ENCODE measurements at places on chromosomes 1 and 21.

DNA sequence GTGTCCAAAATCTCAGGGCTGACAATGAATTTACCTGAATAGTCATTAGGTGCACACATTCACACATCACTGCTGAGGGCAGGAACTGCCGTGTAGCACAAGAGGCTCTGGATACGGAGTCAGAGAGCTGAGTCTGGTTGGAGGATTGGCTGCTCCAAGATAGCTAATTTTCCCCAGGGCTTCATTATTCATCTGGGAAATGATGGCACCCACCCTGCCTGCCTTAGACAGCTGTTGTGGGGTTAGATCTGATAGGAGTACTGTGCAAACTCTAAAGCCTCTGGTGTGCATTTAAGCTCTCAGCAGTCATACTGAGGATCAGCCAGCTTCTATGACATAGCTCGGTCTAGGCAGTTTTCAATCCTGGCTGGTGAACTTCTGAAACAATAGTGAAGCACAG lies 67.0 kb downstream of the LMX1A start:
- no peak for DNase-seq

DNA sequence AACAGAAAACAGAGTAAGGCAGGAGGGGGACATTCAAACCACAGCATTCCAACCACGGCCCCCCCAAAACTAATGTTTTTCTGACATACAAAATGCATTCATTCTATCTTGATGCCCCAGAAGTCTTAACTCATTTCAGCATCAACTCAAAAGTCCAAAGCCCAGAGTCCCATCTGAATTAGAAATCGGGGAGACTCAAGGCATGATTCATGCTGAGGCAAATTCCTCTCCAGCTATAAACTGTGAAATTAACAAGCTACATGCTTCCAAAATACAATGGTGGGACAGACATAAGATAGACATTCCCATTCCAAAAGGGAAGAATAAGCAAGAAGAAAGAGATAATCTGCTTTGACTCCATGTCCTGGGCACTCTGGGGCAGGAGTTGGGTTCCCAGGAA lies 73.9 kb downstream of the KCNJ15 start:
- DNase-seq, result no peak

GRCh38 chr1:148379697-148380096 lies 103.4 kb downstream of the PPIAL4G start:
- DNase-seq, result no peak

DNA sequence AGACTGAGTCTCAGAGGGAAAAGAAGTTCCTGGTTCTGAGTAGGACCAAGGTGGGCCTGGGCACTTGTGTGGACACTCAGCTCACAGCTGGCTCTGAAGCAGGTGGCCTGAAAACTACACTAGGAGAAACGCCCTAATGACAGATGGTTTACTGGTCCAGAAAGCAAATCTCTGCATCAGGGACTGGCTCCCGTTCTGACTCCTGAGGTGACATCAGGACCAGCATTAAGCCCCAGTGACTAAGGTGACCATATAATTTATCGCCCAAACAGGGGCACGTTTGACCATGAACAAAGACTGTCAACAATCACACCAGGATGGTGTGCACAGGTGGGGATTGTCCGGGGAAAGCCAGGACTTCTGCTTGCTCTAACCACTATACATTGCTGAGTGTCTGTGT lies 12.2 kb upstream of the CD34 start:
- no peak for DNase-seq

DNA sequence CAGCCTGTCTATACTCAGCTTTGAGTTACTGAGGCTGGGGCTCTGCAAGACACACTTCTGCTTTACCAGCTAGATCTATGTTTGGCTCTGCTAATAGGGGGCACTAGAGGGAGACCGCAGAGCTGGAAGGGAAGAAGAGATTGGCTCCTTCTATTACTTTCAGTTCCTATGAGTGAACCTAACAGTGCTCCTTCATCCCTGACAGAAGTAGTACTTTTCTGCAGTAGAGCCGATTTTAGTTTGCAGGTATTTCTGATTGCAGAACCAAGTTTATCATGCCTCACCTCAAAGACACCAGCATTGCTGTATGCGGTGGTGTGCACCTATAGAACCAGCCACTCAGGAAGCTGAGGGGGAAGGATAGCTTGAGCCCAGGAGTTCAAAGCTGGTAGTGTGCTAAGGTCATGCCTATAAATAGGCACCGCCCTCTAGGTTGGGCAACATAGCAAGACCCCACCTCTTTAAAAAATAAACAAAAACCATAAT lies 5.7 kb upstream of the ZDHHC18 start:
- DNase-seq, result no peak

DNA sequence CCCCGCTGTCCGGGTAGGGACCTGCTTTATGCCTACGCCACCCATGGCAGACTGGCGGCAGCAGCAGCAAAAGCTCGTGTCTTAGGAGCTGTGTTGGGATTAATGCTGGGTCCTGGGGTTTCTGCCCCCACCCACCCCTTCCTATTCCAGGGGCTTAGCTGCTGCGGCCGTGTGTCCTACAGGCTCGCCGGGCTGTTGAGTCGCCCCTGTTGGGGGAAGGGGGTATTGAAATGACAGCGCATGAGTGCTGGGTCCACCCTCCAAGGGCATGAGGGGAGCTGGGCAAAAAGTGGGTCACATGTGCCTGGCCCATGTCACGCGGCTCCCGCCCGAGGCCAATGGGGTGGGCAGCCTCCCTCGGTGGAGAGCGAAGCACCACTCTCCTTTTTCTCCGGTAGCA lies 118.3 kb upstream of the COL6A1 start:
- DNase-seq, result no peak

GRCh38 chr1:111888740-111889376 lies 100.6 kb downstream of the KCND3 start:
- no peak for DNase-seq

DNA sequence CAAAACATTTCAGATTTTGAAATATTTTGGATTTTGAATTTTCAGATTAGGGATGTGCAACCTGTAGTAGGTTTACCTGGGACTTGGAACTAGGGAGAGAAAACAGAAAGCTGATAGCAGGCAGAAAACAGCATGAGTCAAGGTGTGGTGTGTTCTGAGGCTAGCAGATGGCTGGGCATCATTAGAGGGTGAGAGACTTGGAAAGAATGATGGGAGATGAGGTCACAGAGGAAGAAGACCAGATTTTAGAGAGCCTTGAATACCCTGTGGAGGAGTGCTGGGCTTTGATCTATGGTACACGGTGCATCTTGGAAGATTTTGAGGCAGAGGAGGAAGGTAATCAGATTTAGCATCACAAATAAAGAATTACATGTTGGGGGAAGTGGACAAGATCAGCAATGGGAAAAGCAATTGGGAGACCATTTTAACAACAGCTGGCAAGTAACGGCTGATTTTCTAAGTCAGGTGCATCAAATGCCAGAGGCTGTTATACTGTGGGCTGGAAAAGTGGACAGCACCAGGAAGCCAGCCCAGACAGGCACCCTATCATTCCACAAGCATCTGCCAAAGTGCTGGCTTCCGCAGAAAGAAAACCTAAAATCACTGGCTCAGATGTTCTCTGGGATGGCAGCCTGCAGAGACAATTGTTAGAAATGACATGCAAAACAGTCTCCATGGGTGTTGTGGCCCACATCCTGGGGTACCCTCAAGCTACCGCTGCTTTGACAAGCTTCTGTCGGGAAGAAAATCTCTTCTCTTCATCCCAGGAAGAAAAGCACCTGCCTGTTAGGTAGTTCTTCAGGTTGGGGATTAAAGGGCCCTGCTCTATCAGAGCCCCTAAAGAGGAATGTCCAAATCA lies 30.9 kb upstream of the CAMK1G start:
- DNase-seq, result no peak

DNA sequence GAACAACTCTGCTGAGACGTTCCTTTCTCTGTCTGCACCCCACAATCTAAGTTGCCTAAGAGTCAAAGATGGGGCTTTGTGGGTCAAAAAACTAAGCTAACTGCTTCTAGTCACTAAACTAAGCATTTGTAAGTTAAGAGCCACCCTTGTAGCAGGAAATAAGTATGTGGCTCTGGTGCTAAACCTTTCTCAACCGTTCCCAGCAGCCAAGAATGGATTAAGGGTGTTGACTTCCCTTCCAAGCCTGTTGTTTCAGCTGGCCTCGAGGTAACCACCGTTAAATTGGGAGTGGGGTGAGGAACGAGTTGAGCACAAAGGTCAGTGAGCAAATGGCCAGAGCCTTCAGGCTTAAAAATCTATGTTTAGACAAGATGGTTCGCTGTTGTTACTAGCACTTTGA lies 169.1 kb downstream of the TRIM33 start:
- DNase-seq, result no peak

DNA sequence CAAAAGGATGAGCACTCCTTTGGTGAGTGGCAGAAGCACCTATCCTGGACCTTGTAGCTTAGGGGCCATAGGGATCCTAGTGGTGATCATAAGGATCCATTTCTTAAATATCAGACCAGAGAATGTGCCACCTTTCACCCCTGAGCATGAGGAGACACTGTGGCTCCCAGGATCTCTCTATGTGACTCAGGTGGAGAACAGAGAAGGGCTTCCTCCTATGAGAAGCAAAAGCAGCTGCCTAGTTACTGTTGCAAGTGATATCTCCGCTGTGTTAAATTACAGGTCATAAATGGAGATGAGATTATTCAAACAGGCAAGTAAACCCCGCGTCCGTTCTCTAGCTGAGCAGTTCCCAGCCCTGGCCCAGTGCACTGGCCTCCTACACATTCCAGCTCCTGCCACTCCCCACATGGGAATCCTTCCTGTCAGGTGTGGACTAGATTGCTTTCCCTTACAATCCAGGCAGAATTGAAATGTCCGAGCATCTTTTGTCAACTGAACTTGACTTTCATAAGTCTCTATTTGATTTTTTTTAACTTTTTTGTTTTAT lies 26.3 kb downstream of the CLEC20A start:
- no peak for DNase-seq

DNA sequence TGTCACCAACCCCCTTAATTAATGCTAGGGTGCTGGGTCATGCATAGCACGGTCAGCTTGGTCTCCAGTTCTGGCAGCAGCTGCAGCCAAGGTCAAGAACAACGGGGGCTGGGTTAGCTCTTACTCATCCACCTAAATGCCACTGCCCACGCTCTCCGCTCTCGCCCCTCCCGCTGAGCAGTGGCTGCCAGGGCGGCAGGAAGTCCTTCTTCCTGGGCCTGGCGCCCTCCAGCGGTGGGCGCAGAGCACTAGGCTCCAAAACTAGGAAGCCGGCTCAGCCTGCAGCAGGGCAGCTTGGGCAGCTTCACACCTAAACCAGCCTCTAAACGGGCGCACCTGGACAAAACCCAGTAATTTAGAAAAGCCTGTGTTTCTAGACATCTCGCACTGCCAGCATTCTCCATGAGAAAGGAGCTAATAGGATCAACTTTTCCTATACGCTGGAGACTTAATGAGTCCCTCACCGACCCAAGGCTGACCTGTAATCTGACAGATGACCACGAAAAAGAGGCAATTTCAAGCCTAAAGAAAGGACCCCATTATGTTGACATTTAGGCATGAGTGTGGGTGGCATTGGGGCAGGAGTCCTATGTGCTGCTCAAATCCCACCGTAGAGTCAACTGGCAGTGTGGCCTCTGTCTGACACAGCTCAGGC lies 78.4 kb upstream of the LRRN2 start:
- DNase-seq, result peak; percentile 75

GRCh38 chr1:177092001-177092400 lies 72.5 kb downstream of the ASTN1 start:
- no peak for DNase-seq

DNA sequence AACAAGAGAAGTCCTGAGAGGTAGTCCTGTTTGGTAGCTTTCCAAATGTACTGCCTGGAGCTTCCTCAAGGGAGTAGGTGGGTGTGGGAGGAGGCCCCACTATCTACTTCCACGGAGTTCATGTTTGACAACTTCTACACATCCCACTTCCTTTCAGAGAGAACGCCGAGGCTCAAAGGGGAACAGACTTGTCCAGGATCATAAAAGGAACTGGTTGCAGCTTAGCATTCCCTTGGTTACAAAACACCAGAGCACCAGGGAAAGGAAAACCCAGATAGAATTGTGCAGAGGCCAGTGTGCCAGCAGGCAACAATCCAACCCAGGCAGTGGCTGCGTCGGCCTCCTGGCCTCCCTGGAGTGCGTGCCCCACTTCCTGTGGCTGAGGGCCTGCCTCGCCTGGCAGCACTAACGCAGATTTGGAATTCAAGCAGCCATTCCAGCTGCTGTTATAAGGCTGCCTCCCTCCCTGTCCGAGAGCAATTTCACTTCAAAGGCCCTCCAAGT lies 4.2 kb upstream of the RAP1GAP start:
- no peak for DNase-seq

DNA sequence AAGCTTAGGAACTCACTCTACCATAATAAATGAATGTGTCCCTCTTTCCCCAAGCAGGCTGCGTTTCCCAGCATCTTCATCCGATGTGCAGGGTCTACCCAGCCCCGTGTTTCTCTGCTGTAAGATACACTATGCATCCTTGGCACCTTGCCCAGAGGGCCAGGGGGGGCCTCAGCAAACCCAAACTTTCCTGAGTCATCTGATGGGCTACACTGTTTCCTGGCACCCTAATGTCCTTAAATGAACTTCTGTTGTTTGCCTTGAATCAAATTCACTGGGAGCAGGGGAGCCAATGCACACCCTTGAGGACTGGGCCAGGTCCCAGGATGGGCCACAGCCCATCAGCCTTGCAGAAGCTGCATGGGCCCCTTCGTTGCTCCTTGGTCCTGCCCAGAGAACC lies 145.5 kb downstream of the IGSF21 start:
- DNase-seq, result no peak

- no peak for DNase-seq
Observed at GRCh38 chr1:232221802-232222499, 408.0 kb downstream of the SIPA1L2 start.

All from frontal cortex (tissue), 4 donors.